Esophagus muscularis mucosa (tissue), 4 donors: ENCODE measurements at places on chromosomes 11 and 22.
A peak's percentile ranks its signal among the peaks of the same experiment; 100 is the strongest.

DNA sequence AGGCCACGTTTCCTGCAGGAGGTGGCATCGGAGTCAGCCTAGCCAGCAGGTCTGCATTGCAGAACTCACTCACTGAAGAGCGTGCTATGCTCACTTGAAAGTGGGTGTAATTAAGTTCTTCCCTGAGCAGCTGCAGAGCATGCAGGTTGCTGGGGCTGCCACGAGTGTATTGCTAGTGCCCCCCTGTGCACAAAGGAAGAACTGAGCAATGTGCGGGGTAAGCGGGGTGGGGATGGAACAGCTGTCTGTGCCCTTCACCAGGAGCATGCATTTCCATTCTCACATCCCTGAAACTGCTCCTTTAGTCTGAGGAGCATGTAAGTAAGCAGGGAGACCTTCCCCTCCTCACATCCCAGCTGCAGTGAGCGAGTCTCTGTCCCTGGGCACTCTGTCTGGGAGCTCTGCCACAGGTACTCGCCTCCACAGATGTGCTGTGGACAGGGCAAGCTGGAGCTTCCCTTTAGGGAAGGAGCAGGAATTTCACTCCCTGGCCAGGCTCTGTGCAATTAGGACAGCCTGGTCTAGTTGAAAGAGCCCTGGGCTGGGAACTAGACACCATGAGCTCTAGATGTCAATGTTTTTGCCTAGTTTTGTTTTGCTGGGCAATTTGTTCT lies 1031.8 kb downstream of the NTM start:
- no peaks in the 10 kb centered on the region for H3K4me1 ChIP-seq
- H3K36me3 ChIP-seq: no peaks in the 10 kb centered on the region
- H3K27ac ChIP-seq: no peak overlapping the region
- DNase-seq: peak; percentile 87
- no peak overlapping the region for H3K4me3 ChIP-seq

DNA sequence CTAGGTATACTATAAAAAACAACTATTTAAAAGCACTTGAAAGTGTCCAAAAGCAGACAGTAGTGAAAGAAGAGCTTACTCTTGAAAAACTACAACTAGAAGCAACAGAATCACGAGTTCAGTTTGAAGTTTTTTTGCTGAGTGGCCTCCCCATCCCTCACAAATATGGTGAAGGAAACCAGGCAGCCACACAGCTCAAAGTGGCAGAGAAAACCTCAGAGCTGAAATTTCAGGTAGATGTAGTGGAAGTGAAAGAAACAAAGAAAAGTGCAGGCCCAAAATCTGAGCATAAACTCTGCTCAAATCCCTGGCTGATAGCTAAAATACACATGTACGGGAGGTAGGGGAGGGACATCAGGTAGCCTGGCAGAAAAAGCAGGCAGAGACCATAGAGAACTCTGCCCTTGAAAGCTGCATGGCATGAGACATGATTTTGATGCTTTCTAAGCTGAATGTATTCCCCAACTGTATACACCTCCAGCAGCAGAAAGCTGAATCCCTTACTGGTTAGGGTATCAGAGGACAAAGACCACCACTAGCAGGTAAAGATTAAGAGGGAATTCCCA lies 12.1 kb downstream of the BTBD10 start:
- H3K27ac ChIP-seq: no peak overlapping the region
- H3K27me3 ChIP-seq: no peaks in the 10 kb centered on the region
- no peak overlapping the region for H3K4me3 ChIP-seq

- H3K4me3 ChIP-seq: no peak overlapping the region
- no peak overlapping the region for H3K27ac ChIP-seq
- peaks cover 39% of the 10 kb centered on the region for H3K36me3 ChIP-seq
- H3K4me1 ChIP-seq: peaks cover 5% of the 10 kb centered on the region
- no peaks in the 10 kb centered on the region for H3K27me3 ChIP-seq
These were observed 68.2 kb downstream of the FLI1 start for GRCh38 chr11:128762031-128762430.

- H3K27ac ChIP-seq: no peak overlapping the region
- H3K4me3 ChIP-seq: no peak overlapping the region
- no peak for DNase-seq
- no peaks in the 10 kb centered on the region for H3K27me3 ChIP-seq
- H3K4me1 ChIP-seq: peaks cover 35% of the 10 kb centered on the region
These were observed 83.1 kb upstream of the GDPD4 start for GRCh38 chr11:77384571-77384970.

GRCh38 chr22:44279069-44279360 lies 33.7 kb downstream of the SHISAL1 start:
- H3K36me3 ChIP-seq: no peaks in the 10 kb centered on the region
- H3K4me3 ChIP-seq: no peak overlapping the region
- no peaks in the 10 kb centered on the region for H3K27me3 ChIP-seq
- no peak overlapping the region for H3K27ac ChIP-seq
